Smooth muscle cell of the pulmonary artery (primary cell): ENCODE measurements at places on chromosomes 11 and 22. TPM values are rescaled to one million over a fixed set of nuclear protein-coding genes. Genes with fewer than 3 reads are reported as not detected.

TMEM45B gene
- total RNA-seq: not detected in 2 replicates

KCNK4 gene
- total RNA-seq: 0.13 and 0.20 TPM in 2 replicates

LRP4 gene
- 6.9 and 8.1 TPM in 2 replicates for total RNA-seq

ARHGAP20 gene
- 3.0 and 6.1 TPM in 2 replicates for total RNA-seq

OR10AG1 gene
- total RNA-seq: not detected in 2 replicates

LRRC32 gene
- total RNA-seq: 45.1 and 144 TPM in 2 replicates

ASCC2 gene
- total RNA-seq: 28.1 and 37.1 TPM in 2 replicates

ASCL3 gene
- not detected in 2 replicates for total RNA-seq

MOV10L1 gene
- 1.5 and 1.7 TPM in 2 replicates for total RNA-seq

CNIH2 gene
- 0.72 and 0.86 TPM in 2 replicates for total RNA-seq

RTN4R gene
- 0.52 and 0.76 TPM in 2 replicates for total RNA-seq

MS4A6E gene
- total RNA-seq: not detected in 2 replicates

FAM180B gene
- not detected in 2 replicates for total RNA-seq

TMEM138 gene
- total RNA-seq: 23.6 and 24.1 TPM in 2 replicates

SNX32 gene
- 1.3 and 4.0 TPM in 2 replicates for total RNA-seq

TEX12 gene
- total RNA-seq: 0.20 TPM in 1 of 2 replicates, not detected in the other

MB gene
- total RNA-seq: 0.39 TPM in 1 of 2 replicates, not detected in the other

DEUP1 gene
- total RNA-seq: not detected in 2 replicates

MCHR1 gene
- total RNA-seq: 2.7 and 3.7 TPM in 2 replicates

OR2D2 gene
- 0.13 and 0.36 TPM in 2 replicates for total RNA-seq

TYMP gene
- 15.2 and 18.5 TPM in 2 replicates for total RNA-seq

SYTL2 gene
- 28.9 and 196 TPM in 2 replicates for total RNA-seq

PHF21B gene
- total RNA-seq: under 0.01 TPM in 1 of 2 replicates, not detected in the other

C11orf16 gene
- total RNA-seq: not detected in 2 replicates

TSSK2 gene
- total RNA-seq: not detected in 2 replicates

DLG2 gene
- 1.6 and 1.9 TPM in 2 replicates for total RNA-seq

PAX6 gene
- total RNA-seq: not detected in 2 replicates

QSER1 gene
- total RNA-seq: 21.6 and 24.2 TPM in 2 replicates
